ENCODE measurements at places on chromosomes 16 and 17.

DNA sequence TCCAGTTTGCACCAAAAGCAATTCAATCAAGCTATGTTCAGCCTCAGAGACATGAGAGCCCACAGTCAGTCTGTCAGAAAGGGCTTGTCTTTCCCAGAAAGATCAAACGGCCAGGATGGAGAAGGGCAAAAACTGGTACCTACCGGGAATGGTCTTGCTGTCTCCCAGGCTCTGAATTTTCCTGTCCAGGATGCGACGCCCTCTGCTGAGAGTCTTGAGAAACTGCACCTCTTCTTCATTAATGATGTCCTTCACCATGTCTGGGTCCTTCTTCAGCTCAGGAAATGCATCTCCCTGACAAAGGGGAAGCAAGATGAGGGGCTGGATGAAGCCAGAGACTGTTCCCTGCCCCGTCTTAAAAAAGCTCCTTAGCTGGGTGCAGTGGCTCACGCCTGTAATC lies 15.8 kb upstream of the EXOSC6 start:
- no peak for DNase-seq

DNA sequence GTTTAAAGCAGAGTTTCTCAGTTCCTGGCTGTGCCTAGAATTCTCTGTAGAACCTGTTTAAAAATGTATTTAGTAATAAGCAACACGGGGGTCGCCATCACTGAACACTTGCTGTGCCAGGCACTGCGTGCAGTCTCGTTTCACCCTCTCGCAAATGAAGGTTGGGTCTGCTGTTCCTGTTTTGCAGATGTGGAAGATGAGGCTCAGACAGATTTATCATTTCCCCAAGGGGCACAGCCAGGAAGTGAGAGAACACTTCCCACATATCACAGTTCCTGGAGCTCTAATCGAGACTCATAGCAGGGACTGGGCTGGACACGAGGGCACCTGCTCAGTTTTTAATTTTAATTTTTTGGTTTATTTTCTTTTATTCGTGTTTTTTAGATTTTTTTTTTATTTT lies 122.7 kb downstream of the ABCC6 start:
- DNase-seq = no peak

DNA sequence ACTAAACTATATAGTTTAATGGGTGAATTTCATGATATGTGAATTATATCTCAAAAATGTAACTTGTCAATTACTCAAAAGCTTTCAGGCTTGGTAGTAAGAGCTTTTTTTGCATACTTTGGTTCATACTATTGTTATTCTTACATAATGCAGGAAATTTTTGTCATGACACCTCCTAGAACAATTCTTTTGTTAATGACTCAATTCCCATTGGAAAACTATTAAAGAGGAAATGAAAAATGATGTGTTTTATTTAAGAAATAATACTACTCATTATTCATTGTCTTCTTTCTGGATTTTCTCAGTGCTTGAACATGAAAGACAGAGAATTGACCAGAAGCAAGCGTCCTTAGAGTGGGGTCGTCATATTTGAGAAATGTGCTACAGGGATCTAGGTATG lies 196.4 kb upstream of the KCNJ16 start:
- no peak for DNase-seq

DNA sequence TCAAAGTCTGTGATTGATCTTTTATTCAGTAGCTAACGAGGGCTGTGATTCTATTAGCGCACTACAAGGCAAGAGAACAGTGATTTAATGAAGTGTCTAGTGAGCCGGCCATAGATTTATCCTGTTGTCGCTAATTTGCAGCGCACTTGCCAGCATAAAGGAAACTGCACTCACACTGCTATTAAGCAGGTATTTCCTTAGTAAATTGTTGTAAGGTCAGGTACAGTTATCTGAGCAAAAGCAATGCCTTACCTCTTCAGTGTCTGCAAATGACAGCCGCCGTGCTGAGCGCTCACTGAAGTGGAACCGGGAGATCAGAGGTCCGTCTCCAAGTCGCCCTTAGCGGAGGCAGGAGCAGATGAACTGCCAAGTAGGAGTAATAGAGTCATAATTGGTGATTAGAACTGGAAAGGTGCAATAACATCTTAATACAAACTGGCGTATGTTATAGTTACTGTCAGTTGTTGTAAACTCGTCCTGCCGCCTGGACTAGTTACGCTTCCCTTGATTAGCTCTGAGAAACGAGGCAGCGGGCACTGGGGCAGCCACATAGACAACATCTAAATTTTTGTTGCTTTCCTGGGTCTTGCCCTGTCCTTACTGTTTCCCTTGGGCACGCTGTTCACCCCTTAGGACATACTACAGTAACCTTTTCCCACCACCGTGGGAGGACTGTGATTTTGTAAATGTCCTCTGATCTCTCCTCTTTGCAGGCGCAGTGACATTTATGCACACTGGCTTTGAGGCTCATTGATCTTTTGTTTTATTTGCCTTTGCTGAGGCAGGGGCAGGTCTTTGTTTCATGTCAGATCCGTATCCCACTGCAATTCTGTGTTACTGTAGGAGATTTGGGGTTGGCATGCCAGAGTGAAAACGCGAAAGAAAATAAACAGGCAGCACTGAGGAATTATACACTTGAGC lies 363.1 kb downstream of the WWOX start:
- peak; percentile 10 for DNase-seq

DNA sequence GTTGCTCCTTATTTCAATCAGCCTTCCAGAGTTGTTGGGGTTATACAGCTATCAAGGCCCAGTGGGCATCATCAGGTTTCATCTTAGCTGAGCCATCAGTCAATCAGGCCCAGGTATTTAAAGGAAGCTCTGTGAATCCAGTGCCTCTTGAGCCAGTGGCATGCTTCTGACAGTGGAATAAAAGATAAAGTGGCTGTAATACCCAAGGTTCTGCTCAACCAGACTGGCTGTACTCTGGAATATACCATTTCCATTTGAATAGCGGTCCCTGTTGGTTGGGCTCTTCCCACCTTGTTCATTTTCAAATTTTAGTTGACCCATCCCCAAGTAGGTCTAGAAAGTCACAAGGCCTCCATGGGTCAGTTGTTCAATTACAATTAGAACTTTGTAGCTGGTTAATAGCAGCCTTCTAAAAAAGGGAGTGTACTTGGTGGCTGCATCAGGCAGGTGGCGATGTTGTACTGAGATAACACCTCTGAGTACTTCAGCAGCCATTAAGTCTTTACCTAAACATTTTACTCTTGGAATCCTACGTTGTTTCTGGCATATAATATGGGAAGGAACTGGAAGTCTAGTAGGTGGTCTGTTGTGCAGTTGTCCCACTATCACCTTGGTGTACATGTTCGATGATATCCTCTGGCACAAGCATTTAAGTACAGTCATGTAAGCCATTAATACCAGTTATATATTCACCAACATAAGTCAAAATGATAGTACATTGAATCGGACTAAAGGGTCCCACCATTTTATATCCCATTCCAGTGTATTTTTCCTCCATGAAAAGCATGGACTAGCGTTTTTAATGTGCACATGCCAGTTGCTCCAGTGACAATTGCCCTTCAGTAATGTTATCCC lies 294.1 kb downstream of the BCAS3 start:
- DNase-seq = no peak

GRCh38 chr16:12089492-12090150 lies 113.1 kb downstream of the SNX29 start:
- no peak for DNase-seq
